ENCODE measurements at places on chromosomes 1 and 21. TPM values are rescaled to one million over a fixed set of nuclear protein-coding genes. Genes with fewer than 3 reads are reported as not detected.

Gene CYP4A11
- total RNA-seq = not detected

Gene ST6GALNAC5
- total RNA-seq = 18.5 TPM

Gene ELAPOR1
- total RNA-seq = 621 TPM

Gene ABCA4
- 0.41 TPM for total RNA-seq

Gene S100A7A
- not detected for total RNA-seq

Gene NOS1AP
- 9.9 TPM for total RNA-seq

Gene NKAIN1
- 0.73 TPM for total RNA-seq

Gene HTR6
- total RNA-seq = not detected

Gene PLA2G2F
- 0.23 TPM for total RNA-seq

Gene GBP6
- total RNA-seq = not detected

Gene CDK18
- total RNA-seq = 16.2 TPM

Gene DOP1B
- 93.3 TPM for total RNA-seq

Gene LMX1A
- total RNA-seq = not detected

Gene RPE65
- 0.91 TPM for total RNA-seq

Gene DYNLT5
- 1.2 TPM for total RNA-seq

Gene STUM
- 4.3 TPM for total RNA-seq

DNA sequence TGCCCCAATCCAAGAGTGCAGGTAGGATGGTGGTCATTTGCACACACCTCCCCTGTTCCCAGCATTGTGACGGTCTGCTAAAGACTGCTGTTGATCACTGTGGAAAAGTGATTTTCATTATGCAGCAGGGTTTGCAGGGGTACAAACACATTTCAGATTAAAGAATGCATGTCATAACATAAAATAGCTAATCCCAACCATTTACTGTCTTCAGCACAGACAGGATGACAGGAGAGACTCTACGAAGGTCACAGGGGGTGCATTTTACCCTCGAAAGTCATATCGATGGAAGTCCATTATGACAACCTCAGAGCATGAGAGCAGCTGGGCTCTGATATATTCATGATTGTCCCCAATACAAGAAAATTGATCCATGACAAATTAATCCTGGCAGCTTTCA lies 302.6 kb downstream of the AJAP1 start:
- no peak for DNase-seq

DNA sequence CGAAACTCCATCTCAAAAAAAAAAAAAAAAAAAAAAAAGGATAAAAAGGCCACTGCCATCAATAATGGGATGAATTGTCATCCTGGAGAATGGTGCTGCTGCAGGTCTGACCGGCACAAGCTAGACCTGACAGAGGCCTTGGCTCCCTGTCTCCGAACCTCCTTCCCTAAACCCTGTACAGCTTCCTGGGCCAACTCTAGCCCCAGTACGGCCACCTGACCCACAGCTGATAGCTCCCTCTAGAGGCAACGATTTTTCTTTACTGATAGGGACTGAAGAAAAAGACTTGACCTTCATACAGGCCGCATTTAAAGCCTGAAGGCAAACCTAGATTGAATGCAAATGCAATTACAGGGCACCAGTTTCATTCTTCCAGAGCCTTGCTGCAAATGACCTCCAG lies 30.7 kb downstream of the NOL9 start:
- no peak for DNase-seq

- DNase-seq = no peak
Observed at GRCh38 chr1:156001662-156002171, 19.0 kb downstream of the SSR2 start.

- DNase-seq = no peak
Observed at GRCh38 chr21:32140604-32141317, 138.1 kb downstream of the MIS18A start.

DNA sequence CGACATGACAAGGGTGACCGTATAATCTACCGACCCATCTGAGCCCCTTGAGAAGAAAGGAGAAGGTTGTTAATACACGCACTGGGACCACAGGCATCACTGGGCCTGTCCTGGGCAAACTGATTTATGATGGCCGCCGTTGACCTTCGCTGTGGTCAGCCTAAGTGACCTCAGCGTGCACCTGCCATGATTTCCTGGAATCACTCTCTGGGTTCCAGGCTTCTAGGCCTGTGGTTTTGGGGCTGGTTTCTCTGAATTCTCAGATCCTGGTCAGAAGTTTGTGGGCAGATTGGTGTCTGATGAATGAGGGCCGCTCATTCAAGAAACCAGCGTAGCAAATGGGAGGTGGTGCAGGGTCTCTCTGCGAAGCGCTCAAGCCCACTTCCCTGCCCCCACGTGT lies 64.0 kb downstream of the SIK1 start:
- DNase-seq = no peak

- DNase-seq = no peak
Observed at GRCh38 chr1:111454859-111455641, 5.8 kb downstream of the ATP5PB start.

DNA sequence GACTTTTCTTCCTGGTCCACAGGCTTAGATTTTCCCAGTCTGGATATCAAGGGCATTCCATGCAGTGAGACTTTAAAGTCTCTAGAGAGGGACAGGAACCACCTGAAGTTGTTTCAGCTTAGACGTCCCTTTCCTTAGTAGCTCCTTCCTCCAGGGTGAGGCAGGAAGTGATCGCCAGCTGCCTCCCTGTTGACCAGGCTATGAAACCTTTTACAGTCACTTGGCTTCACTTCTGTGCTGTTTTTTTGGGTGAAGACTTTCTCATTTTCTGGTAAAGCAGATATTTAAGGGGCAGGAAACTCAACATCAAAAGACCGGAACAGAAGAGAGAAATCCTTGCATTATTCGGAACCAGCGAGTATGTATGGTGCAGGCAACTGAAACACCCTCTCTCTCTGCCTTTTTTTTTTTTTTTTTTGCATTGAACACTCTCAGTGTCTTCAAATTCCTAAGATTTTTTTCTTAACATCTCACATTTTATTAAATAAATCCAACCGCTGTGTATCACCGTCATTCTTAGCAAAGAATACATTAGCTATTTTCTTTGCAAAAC lies 234.6 kb upstream of the IRF2BP2 start:
- no peak for DNase-seq

- DNase-seq = no peak
Observed at GRCh38 chr1:182164273-182164672, 102.8 kb upstream of the ZNF648 start.

DNA sequence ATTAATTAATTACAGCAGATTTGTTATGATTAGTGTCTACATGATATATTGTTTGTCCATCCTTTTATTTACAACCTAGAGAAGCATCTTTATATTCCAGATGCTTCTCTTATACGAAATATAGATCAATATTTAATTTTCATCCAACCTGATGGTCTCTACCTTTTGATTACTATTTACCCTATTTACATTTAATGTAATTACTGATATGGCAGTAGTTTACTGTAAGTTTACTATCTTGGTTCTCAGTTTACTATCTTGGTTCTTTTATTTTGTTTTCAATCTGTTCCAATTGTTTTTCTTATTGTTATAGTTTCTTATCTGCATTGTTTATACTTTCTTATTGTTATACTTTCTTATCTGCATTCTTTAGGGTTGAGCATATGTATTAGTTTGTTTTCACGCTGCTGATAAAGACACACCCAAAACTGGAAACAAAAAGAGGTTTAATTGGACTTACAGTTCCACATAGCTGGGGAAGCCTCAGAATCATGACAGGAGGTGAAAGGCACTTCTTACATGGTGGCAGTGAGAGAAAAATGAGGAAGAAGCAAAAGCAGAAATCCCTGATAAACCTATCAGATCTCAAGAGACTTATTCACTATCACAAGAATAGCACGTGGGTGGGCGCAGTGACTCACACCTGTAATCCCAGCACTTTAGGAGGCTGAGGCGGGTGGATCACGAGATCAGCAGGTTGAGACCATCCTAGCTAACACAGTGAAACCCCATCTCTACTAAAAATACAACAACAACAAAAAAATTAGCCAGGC lies 28.9 kb downstream of the FAF1 start:
- DNase-seq = no peak

DNA sequence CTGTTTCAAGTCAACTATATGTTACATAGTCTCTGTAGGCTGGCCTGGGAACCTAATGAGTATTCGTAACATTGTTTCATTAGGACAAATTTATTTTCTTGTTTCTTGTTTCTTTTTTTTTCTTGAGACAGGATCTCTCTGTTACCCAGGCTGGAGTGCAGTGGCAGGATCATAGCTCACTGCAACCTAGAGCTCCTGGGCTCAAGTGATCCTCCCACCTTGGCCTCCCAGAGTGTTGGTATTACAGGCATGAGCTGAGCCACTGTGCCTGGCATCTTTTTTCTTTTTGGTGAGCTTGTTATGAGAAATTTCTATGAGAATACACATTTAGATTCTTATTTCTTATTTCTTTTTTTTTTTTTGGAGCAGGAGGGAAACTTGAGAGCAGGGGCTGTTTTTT lies 6.8 kb downstream of the CENPS start:
- no peak for DNase-seq

GRCh38 chr1:167916766-167917511 lies 3.0 kb upstream of the ADCY10 start:
- DNase-seq = no peak

DNA sequence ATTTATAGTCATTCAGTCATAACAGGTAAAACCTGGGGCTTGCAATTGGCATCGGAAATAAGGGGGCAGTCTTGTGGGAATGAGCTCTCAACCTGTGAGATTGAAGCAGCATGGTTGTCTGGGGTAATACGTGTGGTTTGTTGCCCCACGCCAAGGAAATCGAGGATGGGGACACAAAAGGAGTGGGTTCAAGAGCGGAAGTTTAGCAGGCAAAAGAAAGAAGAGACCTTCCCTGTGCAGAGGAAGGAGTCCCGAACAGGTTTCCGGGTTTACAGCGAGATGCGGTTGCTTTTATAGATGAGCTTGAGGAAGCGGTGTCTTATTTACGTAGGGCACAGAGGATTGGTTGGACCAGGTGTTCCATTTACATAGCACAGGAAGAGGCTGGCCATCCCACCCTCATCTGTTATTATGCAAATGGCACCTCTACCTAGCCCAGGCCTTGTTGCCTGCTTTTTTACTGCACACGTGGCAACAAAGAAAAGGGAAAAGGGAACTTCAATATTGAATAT lies 37.3 kb downstream of the IFNAR1 start:
- DNase-seq = peak; percentile 44

- no peak for DNase-seq
Observed at GRCh38 chr1:239558991-239559390, 172.6 kb downstream of the CHRM3 start.
